ENCODE measurements at places on chromosomes 4 and X.

GRCh38 chr4:48667148-48667547 lies 112.9 kb downstream of the FRYL start:
- DNase-seq: no peak

- DNase-seq: peak; percentile 69
These were observed 155.7 kb downstream of the CHIC2 start for GRCh38 chr4:53908661-53909078.

- no peak for DNase-seq
These were observed 407.3 kb downstream of the MAPK10 start for GRCh38 chr4:85952528-85952927.

GRCh38 chr4:77848508-77848907 lies 14.1 kb upstream of the MRPL1 start:
- DNase-seq: no peak

DNA sequence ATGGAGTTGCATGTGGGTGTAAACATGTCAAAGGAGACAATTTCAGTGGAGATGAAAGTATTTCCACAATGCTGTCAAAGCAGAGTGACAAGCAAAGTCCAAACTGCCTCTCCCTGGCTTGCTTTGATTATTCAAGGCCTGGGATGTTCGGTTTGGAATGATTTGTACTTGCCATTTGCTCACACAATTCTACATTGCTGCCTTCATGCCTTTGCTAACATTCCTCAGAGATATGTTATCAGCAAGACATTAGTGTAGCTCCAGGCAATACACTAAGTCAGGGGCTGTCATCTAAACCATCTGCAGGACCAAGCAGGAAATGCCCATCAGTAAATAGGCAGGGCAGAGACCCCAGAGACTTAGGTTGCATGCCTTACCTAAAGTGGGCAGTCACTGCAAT lies 79.6 kb upstream of the C1QTNF7 start:
- no peak for DNase-seq

DNA sequence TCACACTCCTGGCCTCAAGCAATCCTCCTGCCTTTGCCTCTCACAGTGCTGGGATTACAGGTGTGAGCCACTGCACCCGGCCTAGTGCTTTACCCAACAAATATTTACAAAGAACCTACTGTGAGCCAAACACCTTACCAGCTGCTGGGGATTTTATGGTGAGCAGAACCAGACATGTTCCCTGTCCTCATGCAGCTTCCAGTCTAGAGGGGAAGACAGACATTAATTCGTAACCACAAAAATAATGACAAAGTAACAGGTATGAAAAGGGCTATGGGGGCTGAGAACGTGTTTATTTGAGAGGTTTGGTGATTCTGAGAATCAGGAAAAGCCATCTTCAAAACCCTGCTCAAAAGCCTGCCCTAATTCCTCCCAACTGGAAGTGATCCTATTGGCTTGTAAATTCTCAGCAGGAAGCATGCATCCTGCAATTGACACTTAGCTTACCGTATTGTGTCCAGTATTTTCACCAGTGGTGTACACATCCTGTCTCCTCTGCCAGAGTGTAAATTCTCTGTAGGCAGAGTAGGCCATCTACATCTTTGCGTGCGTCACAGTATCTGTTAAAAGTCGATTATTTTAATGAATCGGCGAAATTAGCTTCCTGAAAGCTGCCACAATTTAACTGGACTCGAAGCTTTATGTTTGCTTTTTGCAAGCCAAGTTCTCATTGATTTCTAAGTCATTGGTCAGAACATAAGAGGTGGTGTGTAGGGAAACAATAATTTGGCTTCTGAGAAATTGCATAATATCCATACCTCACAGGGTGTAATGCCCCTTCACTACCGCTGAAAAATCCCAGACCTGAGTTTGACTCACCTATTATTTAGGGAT lies 67.0 kb downstream of the TMEM156 start:
- DNase-seq: no peak

DNA sequence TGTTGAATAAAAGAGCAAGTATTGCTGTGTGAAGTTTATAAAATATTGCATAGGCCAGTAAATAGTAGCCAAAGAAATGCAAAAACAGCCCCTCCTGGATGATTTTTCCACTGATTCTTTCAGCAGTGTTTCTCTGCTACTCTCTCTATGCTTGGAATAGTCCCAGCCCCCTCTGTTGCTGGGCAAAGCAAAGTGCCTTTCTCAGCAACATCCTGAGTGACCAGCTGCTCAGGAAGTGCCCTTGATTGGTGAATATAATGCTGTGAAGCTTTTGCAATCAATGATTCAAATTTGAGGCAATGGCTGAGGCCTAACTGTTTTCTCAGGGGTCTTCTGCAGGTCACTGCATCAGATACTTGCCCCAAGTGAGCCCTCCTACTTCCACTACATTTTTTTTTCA lies 656.7 kb downstream of the ZNF674 start:
- no peak for DNase-seq

GRCh38 chr4:172061204-172061603 lies 248.0 kb downstream of the GALNTL6 start:
- DNase-seq: no peak

DNA sequence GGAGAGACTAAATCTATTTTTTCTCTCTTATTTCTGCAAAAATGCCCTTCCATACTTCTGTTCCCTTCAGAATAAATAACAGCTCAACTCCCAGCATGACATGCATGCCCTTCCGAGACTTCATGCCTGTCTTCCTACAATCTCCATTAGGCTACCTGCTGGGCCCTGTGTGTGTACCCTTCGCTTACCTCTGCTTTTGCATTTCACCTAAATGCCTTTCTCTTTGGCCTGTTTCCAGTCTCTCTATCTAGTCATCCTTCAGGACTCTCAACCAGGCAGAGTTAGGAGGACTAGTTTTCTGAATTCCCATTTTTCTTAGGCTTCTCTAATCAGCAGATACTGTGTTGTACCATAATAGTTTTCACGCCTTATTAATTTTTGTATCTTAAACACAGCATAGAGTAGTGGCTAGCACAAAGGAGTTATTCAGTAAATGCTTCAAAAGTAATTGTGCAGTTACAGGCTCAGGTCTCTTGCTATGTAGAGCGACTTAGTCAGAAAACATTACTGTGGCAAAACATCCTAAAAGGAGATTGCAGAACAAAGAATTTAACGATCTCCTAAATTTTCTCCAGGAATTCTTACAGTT lies 20.5 kb downstream of the SEPTIN11 start:
- DNase-seq: no peak

DNA sequence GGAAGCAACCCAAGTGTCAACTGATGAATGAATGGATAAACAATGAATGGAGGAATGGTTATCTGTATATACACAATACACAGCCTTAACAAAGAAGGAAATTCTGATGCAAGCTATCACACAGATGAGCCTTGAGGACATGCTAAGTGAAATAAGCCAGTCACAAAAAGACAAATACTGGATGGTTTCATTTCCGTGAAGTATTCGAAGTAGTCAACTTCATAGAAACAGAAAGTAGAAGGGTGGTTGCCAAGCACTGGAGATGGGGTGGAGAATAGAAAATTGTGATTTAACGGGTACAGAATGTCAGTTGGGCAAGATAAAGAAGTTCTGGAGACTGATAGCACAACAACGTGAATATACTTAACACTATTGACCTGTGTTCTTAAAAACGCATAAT lies 28.2 kb downstream of the CENPU start:
- no peak for DNase-seq

GRCh38 chrX:118644378-118644777 lies 83.0 kb upstream of the IL13RA1 start:
- peak; percentile 54 for DNase-seq

GRCh38 chr4:185183622-185184281 lies 20.0 kb downstream of the CFAP97 start:
- peak; percentile 91 for DNase-seq

- DNase-seq: no peak
These were observed 27.1 kb upstream of the NUP54 start for GRCh38 chr4:76175336-76175735.

DNA sequence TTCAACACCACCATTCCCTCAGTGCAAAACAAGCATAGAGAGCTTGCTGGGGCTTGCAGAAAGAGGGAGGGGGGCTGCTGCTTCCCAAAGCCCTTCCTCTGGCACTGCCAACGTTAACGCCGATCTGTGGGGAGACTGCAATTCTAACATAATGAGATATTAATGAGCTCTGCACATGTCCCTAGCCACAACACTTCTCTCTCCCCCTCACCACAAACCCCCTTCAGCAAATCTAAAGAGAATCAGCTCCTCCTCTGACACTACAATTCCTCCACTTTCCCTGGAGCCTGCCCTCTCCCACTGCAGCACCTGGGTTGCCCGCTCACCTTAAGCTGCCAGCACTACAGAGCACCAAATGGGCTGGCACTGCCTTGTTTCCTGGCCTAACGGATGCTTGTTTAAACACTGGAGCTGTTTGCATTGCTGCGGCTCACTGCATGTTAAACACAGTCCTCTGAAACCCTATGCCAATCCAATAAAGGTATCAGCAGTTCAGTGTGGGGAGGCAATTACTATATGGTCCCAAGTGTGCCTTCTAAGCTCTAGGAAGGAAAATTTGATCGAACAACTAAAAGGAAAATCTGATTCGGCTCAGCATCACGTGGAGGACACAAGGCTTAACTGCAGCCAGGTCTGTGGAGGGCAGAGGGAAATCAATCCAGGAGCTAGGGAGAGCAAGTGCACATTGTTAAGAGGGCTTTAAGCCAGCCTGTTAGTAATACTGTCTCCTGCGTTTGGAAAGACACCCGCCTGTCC lies 232.4 kb downstream of the MAML3 start:
- no peak for DNase-seq

DNA sequence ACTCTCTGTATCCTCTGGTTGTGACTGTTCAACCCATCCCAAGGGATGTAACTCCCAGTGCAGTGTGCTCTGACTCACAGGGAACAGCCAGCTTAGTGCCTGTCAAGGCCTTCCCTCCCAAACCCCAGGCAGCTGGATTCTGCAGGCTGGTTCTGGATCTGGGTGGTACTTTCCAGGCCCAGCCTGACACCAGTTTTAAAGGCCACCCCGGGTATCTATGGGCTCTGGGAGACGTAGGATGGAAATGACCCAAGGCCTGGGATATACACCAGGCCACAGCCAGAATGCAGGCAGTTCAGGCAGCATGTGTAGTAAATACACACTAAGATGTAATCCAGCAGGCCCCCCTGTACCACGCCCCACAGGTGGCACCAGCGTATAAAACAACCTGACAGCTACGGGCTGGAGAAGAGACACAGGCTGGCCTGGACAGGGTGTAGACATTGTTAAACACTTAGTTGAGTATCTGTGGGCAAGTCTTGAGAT lies 64.2 kb downstream of the SPINK2 start:
- DNase-seq: no peak

GRCh38 chr4:76977113-76977512 lies 27.6 kb downstream of the SEPTIN11 start:
- DNase-seq: no peak

GRCh38 chrX:141936080-141936479 lies 32.4 kb downstream of the MAGEC1 start:
- DNase-seq: no peak

DNA sequence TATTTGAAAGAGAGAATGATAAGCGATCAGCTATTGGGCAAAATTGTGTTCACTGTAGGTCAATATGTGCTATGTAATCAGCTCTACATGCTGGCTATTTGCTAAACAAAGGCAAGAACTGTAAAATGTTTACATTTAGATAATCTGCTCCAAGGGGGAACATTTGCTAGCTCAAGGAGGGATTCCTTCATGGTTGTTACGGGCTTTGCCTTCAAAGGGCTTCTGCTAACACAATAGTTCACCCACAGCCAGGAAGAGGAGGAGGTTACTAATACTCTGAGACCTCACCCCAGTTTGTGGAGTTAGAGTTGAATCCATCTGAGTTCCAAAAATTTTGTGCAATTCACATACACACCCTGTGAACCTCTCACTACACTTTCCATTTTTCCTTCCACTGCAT lies 107.6 kb upstream of the BMP3 start:
- no peak for DNase-seq

- no peak for DNase-seq
These were observed 3.3 kb downstream of the ITIH6 start for GRCh38 chrX:54794795-54795194.

DNA sequence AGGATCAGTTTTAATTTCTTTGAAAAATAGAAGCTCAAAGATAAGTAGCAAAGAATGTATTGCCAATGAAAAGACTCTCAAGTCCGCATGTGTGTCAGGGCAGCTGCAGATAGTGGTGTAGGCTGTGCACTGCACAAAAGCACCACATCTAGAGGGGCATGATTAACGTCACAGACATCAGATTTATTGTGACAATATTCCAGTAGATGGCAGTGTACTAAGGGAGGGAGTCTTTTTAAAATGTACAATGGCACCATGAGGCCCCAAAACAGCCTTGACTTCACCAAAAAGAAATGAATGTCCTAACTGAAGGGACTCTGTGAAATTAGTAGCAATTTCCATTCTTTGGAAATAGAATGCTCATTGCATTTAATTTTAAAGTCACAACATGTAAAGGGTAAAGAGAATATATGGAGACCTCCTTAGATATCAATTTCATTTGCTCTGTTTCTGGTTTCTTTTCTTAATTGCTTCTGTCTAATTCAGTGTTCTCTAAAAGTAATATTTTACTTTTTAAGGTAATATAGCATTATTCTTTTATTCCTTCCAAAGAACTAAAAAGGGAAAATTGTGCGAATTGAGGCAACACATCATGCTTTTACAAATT lies 98.4 kb downstream of the ZNF827 start:
- peak; percentile 86 for DNase-seq

GRCh38 chr4:61827907-61828391 lies 627.8 kb downstream of the ADGRL3 start:
- no peak for DNase-seq

- DNase-seq: no peak
These were observed 57.9 kb upstream of the TEX13D start for GRCh38 chrX:124274438-124275181.

DNA sequence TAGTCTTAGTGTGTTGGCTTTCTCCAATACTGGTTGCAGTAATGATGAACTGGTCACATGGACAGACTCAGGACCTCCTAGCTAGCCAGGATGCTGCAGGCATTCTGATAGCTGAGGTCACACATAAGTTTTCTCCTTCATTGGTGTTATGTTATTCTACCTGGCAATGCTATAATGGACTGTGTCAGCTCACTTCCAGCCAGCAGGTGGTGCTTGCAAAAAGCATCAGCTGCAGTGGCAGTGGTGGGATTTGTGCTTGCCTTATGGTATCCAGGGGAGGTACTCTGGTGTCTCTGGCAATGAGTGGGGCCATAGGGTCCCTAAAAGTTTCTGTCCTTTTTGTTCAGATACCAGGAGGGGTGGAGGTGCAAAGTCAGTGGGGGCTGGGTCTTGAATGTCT lies 33.6 kb downstream of the ZNF330 start:
- no peak for DNase-seq

DNA sequence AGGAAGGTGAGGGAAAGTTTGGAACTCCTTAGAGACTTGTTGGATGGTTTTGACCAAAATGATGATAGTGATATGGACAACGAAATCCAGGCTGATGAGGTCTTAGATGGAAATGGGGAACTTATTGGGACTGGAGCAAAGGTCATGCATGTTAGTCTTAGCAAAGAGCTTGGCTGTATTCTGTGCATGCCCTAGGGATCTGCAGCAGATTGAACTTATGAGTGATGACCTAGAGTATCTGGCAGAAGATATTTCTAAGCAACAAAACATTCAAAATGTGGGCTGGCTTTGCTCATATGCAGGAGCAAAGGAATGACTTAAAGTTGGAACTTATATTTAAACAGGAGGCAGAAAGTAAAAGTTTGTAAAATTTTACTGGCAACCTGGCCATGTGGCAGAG lies 489.3 kb upstream of the DIPK2B start:
- DNase-seq: no peak

GRCh38 chrX:79159800-79160199 lies 15.3 kb downstream of the GPR174 start:
- DNase-seq: no peak

GRCh38 chrX:31314921-31315320 lies 243.1 kb upstream of the FTHL17 start:
- DNase-seq: no peak

All from A673 (cell line).